ENCODE measurements at places on chromosomes 1 and 21. TPM values are rescaled to one million over a fixed set of nuclear protein-coding genes. Genes with fewer than 3 reads are reported as not detected.

- no peak for DNase-seq
These were observed 149.5 kb upstream of the VAMP3 start for GRCh38 chr1:7621334-7622219.

DNA sequence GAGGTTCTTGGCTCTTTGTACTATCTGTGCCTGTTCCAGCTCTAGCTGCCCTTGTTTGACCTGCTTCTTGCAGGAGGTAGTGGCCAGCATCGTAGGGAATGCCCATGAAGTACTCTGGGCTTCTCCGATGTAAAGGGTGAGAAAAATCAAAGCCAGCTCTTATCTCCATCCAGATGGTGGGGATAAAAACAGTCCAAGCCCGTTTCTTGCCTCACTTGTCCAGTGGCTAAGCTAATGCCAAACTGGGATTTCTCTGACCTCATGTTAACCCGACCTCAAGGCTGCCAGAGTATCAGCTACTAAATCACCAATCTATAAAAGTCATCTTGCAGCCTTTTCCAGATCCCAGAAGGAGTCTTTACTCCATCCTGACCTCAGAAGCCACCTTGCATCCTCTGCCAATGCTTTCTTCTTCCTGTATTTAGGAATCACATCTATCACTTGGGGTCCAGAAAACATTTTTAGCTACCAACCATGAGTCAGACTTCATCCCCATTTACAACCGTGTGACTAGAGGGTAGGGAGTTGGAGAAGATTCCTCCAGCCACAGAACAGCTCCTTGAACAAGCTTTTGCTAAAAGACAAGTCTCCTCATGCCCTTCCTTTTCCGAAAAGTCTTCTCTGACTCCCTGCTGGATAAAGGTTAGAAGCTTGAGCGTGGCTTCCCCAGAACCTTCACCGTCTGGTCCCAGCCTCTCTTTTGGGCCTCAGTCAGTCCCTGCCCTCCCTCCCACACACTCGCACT, 35.9 kb downstream of the KCNC4 start:
- no peak for DNase-seq

DNA sequence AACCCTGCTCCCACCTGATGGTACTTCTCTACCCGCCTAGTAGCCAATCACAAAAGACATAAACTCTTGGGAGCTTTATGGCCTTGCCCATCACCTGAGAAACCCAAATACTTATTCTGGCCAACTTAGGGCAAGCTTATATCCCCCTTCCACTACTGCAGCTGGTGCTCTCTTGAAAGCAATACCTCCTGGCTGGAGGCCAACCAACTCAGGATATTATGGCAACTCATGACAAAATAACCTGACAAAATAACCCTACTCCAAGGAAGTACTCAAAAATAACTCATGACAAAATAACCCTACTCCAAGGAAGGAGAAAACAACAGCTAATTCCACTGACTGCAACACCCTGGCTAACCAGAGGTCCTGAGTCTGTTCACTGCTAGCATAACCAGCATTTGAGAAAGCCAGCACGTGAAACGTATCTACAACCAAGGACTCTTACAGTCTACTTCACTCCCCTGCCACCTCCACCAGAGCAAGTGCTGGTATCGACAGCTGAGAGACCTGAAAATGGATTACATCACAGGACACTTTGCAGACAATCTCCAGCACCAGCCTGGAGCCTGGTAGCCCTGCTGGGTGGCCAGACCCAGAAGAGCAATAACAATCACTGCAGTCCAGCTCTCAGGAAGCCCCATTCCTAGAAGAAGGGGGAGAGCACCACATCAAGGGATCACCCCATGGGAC, 179.9 kb downstream of the COL24A1 start:
- DNase-seq: no peak

The CBR3 gene
- total RNA-seq: 30.9 TPM

The SPAG17 gene
- not detected for total RNA-seq

The SLFNL1 gene
- 0.56 TPM for total RNA-seq
